ENCODE measurements at places on chromosomes 1 and 21.

- DNase-seq, result no peak
These were observed 12.7 kb downstream of the PACC1 start for GRCh38 chr1:212401838-212402582.

DNA sequence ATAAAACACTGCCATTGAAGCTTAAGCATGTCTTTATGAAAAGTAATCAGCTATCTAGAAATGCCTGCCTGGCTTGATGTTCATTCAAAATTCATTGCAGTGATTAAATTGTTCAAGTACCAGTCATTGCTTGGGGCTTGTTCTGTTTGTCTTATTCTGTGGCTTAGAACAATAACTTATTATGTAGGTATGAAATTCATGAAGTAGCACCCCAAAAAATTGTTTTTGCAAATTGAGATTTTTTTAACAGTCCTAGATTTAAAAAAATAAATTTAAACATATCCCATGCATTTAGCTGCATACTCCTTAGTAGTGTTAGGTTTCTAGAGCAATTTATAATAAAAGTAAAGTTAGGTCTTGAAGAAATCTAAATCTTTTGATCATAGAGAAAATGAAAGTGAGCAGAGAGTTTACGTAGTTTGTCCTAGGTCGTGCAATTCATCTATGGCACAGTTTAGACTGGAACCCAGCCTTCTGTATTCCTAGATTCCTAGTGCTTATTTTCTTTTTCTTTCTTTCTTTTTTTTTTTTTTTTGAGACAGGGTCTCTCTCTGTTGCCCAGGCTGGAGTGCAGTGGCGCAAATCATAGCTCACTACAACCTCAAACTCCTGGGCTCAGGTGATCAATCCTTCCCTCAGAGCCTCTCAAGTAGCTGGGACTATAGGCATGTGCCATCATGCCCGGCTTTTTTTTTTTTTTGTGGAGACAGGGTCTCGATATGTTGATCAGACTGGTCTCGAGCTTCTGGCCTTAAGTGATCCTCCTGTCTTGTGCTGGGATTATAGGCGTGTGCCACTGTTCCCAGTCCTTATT is 9.3 kb downstream of the MIER1 start:
- DNase-seq, result no peak

DNA sequence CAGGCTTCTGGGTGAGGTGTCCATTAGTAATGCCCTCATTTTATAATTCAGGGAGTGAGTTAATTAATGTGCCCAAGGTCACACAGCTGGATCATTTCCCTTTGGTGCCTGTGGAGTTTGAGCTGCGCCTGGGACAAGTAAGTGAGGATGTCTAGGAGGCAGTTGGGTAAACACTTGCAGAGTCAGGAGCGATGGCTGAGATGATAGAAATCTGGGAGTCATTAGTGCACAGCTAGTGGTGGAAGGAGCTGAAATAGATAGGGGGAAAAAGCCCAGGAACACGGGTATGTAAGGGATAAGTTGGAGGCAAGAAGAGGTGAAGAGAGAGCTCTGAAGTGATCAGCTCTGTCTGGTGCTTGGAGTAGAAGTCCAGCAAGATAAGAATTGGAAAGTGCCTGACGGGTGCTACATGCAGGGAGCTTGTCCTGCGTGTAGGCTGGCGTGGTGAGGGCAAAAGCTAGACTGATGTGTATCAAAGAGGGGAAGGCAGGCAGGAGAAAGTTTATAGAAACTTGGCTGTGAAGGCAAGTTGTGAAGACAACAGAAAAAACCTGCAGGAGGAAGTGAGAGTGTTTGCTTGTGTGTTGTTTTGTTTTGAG is 1.7 kb upstream of the SCAF4 start:
- no peak for DNase-seq

- DNase-seq, result no peak
These were observed 112.1 kb downstream of the ST6GALNAC3 start for GRCh38 chr1:76186554-76187170.

- DNase-seq, result no peak
These were observed 88.1 kb downstream of the CCDC30 start for GRCh38 chr1:42551180-42551579.

DNA sequence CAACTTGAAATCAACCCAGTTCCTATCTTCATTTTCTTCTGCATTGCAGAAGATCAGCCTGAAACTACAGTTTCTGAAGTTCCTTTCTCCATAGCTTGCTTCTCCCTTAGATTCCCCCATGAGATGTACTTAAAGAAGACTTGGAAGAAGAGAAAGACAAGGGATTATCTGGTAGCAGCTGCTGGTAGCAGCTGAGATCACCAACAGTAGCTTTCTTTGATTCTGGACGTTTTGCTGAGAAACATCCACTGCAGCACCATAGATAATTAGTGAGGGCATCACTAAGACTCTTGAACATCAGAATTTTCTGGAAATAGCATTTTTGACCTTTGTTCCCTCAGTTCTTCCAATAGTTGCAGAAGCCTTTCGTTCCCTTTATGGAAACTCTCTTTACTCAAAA is 465 bp upstream of the CFHR3 start:
- DNase-seq, result no peak

- no peak for DNase-seq
These were observed 50.4 kb upstream of the RIPK4 start for GRCh38 chr21:41817228-41817627.

GRCh38 chr21:36461277-36461917 is 18.5 kb downstream of the CLDN14 start:
- DNase-seq, result no peak

DNA sequence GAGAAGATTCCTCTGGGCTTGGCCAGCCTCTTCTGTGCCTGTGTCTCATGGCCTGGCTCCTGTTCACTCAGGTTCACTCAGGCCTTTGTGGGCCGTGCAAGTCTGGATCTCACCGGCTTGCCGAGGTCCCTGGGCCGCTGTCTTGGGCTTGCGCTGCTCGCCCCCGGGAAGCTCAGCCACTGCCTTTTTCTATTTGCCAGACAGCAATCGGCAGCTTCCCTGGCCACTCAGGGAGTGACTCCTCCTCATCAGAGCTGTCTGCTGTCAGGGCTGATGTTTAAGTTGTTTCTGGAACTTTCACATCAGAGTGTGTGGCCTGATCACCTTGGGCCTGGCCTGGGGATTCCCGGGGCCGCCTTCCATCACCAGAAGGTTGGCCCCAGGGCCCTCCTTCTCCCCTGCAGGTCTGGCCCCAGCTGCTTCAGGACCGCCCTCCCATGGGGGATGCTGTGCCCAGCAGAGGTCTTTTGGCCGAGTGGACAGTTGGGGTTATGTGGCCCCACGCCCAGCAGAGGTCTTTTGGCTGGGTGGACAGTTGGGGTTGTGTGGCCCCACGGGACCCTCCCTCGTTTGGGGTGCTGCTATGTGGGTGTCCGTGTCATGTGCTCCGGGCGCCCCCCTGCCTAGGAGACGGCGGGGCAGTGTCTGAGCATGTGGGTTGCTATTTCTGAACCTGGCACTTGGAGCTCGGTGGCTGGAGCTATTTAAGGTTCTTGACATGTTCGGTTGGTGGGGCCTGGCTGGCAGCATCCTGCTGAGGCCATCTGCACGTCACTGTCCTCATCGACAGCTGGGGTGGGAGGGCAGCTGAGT is 12.5 kb downstream of the SLX9 start:
- no peak for DNase-seq

DNA sequence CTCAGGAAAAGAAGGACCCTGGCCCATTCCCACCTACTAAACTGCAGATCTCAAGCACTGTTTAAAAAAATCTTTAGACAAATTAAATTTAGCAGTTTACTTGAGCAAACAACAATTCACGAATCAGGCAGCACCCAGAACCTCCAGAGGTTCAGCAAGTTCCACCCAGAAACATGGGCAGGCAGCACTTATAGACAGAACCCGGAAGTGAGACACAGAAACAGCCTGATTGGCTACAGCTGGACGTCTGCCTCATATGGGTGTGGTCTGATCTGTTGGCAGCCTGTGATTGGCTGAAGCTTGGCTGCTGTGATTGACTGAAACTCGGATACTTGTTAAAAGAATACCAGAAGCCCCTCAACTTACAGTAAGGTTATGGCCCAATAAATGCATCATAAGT is 34.7 kb upstream of the COL6A2 start:
- no peak for DNase-seq

- no peak for DNase-seq
These were observed 45.4 kb downstream of the GRHL3 start for GRCh38 chr1:24364605-24364974.

DNA sequence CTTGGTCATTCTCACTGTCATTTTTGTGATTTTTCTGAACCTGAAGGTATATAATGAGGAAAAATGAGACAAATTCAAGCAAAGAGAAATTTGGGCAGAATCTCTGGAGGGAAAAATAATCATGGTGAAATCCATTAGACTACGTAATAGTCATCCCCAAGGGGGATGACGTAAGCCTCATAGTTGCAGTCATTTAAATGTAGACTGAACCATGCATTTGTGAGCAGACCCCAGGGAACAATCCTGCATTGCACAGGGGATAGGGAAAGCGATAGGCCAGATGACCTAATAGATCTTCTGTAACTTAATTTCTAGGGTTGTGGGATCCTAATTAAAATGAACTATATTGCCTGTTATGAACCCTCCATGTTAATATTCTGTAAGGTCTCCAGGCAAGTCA is 167.4 kb upstream of the C1orf21 start:
- no peak for DNase-seq

DNA sequence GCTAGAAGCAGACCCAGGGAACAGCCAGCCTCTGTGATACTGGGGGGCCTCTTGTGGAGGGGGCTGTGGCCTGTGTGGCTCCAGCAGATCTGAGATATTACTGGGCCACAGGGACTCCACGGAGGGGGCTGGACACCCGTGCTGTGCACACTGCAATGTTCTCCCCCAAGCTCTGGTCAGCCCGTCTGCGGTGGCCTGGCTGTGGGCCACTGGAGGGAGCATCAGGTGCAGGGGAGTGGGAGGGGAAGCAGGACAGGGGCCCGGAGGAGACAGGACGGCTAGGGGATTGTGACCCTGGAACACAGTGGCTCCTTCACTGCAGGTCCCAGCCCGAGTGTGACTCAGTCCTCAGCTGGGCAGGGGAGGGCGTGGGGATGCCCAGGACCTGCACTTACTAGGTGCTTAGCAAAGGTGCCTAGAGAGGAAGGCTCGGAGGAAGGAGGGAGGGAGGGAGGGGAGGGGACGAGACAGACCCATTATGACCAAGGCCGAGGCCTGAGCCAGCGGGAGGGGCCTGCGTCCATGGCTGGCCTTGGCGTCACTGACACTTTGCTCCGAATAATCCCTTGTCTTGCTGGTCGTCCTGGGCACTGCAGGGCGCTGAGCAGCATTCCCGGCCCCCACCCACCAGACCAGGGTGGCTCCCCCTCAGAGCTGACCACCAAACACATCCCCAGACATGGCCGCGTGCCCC is 44.2 kb downstream of the PRDM16 start:
- DNase-seq, result no peak

DNA sequence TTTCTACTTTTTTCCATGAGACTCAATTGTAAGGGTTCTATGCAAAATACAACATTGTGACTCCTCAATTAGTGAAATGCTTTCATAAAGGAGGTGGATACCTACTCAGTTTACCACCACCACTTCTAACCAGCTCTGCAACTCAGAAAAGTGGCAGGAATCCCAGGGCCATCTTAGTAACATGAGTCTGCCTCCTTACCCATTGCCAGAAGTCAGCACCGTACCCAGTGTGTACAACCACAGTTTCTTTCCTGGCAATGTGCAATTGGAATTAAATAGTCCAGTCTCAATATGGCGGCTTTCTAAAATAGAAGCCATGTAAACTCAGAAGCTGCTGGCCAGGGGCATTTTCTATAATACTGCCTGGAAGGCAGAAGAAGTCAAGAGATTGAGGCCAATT is 32.1 kb downstream of the TESK2 start:
- DNase-seq, result no peak

DNA sequence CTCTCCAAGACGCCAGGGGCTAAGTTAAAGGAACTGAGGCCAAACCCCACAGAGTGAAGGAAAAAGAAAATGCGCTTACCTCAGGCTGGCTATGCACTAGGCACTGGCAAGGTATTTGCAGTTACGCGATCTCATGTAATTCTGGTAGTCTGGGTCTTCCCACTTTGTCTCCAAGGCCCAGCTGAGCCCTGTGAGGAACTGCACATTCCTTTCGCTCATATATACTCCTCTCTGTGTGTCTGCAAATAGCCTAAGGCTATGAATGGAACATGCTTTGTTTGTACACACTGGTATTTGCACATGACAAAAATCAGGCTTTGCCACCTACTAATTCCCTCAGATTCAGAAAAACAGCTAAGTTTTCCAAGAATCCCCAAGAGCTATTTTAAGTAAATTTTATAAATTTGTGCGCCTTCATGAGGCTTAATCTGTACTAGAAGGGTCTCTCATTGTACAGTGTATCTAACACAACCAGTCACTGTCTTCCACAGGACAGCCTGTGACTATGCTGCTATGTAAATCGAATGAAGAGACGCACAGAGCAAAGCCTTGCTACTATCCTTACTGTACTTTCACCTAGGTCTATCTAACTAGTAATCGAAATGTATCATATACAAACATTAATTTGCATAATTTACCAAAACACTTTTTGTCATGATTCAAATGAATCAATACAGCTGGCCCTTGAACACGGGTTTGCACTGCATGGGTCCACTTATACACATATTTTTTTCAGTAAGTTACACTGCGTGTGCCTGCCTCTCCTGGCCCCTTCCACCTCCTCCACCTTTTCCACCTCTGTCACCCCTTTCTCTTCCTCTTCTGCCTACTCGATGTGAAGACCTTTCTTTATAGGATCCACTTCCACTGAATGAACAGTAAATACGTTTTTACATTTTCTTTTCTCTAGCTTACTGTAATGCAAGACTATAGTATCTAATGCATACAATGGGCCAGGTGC is 87.0 kb downstream of the SIPA1L2 start:
- DNase-seq, result no peak

DNA sequence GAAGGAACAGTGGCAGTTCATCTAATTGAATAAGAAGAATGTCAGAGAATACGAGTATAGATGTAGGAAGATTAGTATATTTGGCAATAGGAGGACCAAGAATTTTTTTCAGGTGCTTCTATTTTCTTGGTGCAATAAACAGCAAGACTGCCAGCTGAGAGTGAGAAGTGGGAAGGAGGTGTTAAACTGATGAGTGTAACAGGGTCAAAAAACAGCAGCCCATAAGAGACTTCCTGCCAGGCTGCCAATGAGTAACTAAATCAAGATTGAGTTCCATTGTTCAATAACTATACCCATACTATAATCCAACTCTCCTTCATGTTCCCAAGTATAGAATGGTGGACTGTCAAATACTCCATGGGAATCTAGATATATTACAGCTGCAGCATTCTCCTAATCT is 28.7 kb downstream of the LYST start:
- no peak for DNase-seq

DNA sequence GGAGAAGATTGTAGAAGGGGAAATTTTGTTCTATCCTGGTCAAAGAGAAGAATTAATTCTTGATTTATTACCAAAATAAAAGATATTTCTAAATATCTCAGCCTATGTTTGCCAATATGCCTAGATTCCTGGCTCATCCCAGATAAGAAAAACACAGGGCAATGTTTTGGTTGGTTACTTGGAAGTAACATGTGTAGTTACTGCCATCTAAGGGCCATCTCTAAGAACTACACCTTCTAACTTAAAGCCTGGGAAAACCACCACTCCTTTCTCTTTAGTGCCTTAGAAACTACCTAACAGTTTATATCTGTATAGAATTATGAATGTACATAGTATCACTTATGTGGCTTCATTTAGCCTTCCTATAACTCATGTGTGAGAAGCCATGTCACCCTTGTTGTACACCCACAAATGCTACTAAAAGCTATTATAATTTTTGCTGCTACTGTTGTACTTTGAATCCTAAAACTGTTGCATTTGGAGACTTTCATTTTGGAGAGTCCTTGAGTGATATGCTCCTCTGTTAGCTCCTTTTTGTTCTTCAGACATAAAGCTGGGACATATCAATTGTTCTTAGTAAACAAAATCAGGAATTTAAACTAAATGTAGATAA is 4.5 kb downstream of the AIM2 start:
- DNase-seq, result no peak
